BJ (cell line): ENCODE measurements at places on chromosomes 12 and 14.
A peak's percentile ranks its signal among the peaks of the same experiment; 100 is the strongest.

- DNase-seq: no peak
These were observed 1673.6 kb upstream of the FLRT2 start for GRCh38 chr14:83856334-83856733.

GRCh38 chr14:100065111-100065871 lies at the start of gene EVL:
Gene EVL (plus strand): TSS chr14:100065422. CDS start chr14:100065501, 79 bp downstream.
- DNase-seq: no peak

- no peak for DNase-seq
These were observed 16.6 kb upstream of the PLEK2 start for GRCh38 chr14:67428501-67429031.

GRCh38 chr12:119201789-119202543 lies 23.2 kb downstream of the HSPB8 start:
- DNase-seq: no peak

DNA sequence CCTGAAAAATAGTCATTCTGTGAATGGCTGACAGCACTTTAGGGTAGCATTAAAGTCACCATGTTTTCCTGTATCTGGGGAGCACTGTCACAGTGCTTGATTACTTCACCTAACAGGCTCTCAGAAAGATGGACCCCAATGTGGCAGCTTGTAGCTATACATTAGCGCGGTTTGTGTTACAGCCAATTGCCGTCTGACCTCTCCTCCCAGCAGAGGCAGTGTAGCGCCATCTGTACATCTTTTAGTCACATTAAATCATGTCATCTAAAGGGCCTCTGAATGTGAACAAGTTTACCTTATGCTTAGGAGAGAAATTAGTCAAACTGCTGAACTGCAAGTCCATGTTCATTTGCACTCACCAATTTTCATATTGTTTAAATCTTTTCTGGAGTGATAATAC lies 113.7 kb downstream of the LMO3 start:
- DNase-seq: no peak

- no peak for DNase-seq
These were observed 6.2 kb upstream of the ATP6V0A2 start for GRCh38 chr12:123705935-123706334.

DNA sequence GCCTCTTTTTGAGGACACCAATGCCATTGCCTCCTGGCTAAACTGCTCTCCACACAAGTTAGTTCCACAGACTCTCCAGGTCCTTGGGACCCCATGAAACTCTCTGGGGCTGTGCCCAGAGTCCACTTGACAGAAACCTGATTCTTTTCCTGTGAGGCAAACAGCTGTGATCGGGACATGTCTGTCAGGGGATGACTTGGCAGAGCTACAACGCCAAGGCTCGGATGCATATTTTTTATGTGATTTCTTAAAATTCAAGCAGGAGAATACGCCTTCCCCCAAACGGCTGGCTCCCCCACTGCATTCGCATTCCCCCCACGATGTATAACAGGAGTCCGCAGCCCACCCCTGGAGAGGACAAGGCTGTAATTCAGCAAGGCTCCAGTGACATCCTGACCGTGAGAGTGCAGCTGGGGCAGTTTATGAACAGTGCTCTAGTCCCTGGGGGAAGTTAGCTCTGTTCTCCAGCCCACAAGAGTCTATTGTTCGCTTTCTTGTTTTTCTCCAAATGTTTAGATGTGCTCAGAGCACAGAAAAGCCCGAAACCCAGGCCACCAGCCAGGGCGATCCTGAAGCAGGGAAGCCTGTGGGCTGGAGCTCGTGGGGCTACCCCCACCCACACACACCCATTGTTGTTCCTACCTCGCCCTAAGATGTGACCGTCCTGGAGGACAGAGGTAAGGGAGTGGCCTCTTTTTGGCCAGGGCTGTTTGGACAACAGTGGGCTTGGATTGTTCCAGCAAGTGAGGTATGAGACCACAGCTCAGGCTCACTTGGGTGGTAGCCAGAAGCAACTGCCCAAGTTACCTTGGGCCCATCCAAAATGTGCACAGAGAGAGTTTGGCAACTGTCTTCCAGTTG lies 159.5 kb downstream of the ZFP36L1 start:
- DNase-seq: no peak

DNA sequence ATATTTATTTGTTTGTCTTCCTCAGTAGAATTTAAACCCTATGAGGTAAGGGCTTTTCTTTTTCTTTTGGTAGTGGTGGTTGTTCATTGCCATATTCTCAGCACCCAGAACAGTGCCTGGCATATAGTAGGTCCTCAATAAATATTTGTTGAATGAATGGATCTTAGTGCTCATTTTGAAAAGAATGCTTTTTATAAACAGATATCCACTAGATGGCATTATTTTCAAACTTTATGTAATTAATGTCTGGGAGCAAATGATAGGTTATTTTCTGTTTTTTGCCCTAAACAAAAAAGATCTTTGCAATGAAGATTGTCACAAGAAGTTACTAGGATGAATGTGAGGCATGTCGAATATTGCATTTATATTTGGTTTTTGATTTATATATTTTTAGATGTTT lies 64.1 kb downstream of the RAD51B start:
- DNase-seq: no peak

GRCh38 chr12:104055686-104056388 lies 5.8 kb upstream of the GLT8D2 start:
- no peak for DNase-seq

GRCh38 chr12:490260-490659 lies 30.5 kb downstream of the B4GALNT3 start:
- no peak for DNase-seq

DNA sequence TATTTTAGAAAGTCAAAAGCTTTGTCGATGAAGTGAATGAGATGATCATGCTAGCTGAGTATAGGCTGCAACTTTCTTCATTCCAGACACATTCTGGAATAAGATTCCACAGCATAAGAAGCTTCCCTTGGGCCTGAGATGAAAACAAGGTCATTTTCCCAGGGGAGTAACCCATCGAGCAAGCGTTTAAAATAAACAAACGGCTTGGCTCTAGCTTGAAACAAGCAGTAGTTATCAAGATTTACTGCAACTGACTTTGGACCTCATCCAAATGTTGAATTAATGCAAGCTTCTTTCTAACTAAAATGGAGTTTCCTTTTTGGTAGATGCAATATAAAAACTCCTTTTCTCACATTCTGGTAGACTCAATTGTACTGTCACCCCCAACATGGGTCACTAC lies 23.0 kb downstream of the KCNJ8 start:
- peak; percentile 19 for DNase-seq

DNA sequence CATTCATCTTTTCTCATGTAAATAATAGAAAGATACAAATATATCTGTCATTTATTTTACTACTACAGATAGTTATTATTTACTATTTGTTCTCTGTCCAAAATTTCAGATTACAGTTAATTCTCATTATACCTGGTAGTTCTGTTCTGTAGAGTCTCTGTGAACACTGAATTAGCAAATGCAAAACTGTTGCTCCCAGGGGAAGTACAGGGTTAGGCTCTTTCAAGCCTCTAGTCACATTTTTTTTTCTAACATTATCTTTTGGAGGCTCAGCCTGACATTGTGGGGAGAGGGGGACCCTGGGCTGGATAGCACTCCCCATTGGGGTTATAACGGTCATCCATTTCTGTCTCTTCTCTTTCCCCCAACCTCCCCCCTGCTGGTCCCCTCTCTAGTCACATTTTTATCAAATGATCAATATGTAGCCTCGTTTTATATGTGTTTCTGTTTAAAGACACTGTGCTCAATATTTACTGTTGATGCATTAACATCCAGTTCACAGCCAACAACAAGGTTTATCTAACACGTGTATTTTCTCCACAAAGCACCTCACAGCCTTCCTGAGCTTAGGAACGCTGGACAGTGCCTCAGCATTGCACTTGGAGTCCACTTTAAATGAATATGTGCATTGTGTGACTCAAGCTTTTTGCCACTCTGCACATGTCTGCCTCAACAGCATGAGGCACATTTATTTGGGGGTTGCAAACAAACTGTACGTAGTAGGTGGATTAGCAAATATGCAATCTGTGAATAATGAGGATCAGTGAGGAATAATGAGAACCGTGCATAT lies 4.7 kb downstream of the SMCO2 start:
- DNase-seq: no peak

DNA sequence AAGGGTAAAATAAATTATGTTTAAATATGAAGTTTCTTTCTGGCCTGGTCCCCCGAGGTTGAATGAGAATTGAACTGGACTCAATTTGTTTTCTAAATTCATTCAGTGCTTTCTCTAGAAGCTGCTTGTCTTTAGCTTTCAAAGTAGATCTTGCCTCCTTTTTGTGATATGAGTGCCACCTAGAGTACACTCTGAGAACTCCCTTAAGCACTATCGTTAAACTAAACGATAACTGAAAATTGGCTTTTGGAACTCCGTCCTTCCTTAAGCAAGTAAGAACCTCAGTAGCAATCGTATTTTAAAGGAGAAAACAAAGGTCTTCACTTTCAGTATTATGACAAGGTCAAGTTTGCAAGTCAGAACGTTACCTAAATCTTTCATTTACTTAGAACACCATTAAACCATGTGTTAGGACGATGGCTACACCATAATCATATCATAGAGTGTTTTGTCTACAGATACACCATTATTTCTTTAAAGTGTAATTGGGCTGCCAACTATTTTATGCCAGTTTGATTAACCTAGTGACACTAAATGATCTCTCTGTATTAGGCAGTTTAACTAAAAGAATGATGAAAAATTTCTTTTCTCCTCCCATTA lies 364.8 kb downstream of the SNAPC1 start:
- no peak for DNase-seq

GRCh38 chr12:80493466-80493865 lies 49.4 kb downstream of the PTPRQ start:
- no peak for DNase-seq
